Activated naive CD4-positive, alpha-beta T cell (primary cell): ENCODE measurements at places on chromosomes 5 and 9.

DNA sequence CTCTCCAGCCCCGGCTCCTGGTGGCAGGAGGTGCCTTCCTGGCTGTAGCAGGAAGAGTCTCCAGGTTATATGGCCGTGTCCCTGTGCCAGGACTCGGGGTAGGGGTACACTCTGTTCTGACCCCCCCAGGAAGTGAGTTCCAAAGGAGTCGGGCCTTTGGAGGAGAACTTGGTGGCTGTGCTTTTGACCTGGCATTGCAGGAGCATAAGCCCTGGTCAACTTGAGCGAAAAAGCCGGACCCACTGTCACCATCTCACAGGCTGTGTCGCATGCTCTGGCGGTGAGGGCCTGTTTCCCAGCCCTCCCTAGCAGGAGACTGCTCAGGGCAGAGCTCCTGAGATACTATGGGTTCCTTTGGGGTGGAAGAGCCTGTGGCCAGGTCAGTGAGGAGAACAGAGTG lies 36.0 kb downstream of the GADD45G start:
- DNase-seq = no peak

- no peak for DNase-seq
Measured at GRCh38 chr9:125633116-125633745, 73.8 kb downstream of the MAPKAP1 start.

DNA sequence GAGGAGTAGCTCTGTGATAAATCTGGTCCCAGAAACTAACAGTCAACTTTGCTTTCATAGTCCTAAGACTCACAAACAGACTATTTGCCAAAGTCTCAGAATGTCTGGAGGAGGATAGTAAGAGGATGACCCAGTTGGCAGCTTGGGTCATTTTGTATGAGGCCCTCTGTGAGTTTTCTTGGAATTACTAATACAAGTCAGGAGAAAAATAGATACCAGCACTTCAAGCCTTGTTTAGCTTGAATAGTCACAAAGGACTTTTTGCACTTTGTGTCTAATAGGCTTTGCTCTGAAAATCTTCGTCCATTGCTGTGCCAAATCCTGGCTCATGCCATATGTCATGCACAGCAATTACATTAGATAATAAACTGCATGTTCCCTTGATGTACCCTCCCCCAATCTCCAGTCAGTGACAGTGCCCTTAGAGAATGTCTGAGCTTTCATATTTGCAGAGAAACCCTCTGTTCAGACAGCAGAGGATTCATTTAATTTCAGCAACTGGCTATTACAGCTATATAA lies 612.8 kb downstream of the CSNK1G3 start:
- DNase-seq = no peak

- DNase-seq = no peak
Measured at GRCh38 chr5:53030893-53031292, 41.7 kb downstream of the ITGA2 start.

DNA sequence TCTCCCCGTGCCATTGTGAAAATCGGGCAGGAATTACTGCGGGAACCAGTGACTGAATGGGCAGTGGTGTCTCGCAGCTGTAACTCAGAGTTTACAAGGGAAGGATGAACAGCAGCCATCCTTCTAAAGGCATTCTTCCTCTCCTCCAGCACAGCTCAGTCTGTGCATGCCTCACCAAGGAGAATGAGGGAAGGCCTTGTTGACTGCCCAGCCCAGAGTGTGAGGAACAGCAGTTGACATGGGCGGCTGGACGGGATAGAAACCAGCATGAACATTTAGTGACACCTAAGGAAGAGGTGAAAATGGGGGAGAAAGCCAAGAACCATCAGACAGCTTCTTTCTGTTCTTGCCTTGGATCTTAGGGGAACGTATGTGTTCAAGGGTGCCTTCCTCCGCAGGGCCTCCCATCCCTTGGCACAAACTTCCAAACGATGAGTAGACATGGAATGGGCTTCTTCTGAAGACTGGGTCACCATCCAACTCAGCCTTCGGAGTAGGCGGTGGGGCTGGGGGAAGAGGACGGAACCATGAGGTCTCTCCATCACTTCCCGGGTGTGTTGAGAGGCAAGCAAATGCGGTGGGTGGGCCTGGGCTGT lies 887 bp upstream of the PDE8B start:
- DNase-seq = no peak

DNA sequence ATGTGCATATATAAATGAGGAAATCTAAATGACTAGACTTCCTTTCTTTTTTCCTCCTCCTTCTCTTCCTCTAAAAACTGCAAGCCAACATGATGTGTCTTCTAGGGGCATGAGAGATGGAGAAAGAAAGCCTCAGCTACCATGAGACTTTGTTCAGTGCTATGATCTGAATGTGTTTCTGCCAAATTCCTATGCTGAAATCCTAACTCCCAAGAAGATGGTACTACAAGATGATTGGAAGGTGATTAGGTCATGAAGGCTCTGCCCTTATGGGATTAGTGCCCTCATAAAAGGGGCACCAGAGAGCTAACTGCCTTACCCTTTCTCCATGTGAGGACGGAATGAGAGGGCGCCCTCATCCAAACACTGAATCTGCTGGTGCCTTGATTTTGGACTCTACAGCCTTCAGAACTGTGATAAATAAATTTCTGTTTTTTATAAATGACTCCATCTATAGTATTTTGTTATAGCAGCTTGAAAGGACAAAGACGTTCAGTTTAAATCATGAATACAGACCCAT lies 72.2 kb upstream of the IL6ST start:
- no peak for DNase-seq
